Ureter (tissue), 1 donor: ENCODE measurements at places on chromosomes 6 and 20. TPM values are rescaled to one million over a fixed set of nuclear protein-coding genes. Genes with fewer than 3 reads are reported as not detected.

GRCh38 chr20:2342243-2342642 lies 38.5 kb upstream of the TGM6 start:
- no peak for DNase-seq

DNA sequence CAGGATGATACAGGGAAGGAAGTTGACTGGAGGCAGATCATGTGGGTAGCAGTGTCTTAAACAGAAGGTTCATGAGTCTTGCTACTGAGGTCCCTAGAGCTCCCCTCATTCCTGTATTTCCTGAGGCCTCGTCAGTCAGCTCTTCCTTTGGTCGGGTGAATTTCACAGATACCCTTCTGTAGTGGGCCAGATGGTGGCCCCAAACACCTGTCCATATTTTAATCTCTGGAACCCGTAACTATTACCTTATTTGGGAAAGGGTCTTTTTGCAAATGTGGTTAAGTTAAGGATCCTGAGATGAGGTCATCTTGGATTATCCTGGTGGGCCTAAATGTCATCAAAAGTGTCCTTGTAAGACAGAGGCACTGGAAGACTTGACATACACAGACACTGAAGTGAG lies 9.6 kb downstream of the KCNS1 start:
- no peak for DNase-seq

- no peak for DNase-seq
These were observed 21.0 kb downstream of the TCF15 start for GRCh38 chr20:588932-589672.

- DNase-seq = no peak
These were observed 56.9 kb downstream of the HAO1 start for GRCh38 chr20:7883309-7883708.

DNA sequence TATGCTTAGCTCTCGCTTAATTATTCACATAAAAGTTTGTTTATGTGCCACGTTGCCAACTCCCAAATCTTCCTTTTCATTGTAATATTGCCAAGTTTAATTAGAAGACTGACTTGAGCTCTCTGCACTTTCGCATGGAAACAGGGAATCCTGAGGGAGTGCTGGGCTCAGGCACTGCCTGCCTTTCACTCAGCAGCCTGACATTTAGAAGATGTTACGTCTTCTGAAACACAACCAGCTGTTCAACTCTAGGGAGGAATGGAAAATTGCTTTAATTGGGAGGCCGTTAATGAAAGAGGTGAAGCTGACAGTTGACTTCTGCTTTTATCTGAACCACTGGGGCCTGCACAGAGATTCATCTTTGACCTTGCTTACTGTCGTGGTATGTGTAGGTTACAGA lies 77.4 kb upstream of the MTHFD1L start:
- no peak for DNase-seq

GRCh38 chr20:36644706-36645095 lies 1.3 kb downstream of the SLA2 start:
- DNase-seq = no peak

DNA sequence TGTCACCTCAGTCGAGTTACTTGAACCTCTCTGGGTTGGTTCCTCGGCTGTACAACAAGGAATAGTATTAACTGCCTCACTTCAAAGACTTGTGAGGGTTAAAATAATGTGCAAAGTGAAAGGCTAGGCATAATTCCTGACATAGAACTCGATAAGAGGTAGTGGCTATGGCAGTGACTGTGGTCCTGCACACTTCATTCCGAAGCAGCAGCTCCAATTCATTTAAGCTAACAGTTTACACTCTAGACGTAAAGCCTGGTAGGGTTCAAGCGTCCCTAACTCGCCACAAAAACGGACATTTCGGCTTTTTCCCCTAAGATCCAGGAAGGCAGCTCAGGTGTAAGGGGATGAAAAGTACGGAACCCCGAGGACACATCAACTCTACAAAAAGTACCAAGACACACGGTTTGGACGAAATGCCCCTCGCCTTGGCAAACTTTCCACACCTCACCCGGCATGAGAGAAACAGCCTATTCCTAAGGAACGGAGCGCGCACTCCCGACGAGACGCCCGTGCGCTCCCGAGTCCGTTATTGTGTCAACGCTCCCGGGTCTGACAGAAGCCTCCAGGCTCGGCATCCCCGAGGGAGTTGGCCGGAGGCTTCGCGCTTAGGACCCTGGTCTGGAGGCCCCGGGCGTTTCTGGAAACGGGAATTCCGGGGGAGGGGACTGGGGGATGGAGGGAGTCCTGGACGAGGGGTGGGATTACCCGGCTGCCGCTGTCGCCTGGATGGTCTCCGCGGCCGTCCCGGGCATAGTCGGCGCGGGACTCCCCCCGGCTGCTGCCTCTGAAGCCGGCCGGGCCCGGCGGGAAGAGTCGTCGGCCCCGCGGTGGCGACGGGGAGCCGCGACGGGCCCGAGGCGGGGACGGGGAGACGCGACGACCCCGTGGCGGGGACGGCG lies 937 bp downstream of the ZNF318 start:
- DNase-seq = peak; percentile 53

DNA sequence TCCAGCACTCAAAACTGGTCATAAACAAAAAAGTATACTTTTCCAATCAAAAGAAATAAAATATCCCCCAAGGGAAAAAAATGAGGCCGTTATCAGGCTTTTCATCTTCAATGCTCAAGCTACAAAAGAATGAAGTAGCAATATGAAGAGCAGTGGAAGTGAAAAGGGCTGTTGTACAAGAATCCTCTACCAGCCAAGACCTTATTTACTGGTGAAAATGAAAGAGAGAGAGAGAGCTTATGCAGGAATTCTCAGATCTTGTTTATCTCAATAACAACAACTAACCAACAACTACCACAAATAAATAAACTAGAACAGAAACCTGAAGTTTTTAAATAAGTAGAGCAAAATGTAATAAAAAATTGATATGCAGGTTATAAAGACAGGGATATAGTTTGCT lies 400.6 kb downstream of the HDGFL1 start:
- no peak for DNase-seq

- no peak for DNase-seq
These were observed 12.4 kb upstream of the HMGN3 start for GRCh38 chr6:79246891-79247290.

DNA sequence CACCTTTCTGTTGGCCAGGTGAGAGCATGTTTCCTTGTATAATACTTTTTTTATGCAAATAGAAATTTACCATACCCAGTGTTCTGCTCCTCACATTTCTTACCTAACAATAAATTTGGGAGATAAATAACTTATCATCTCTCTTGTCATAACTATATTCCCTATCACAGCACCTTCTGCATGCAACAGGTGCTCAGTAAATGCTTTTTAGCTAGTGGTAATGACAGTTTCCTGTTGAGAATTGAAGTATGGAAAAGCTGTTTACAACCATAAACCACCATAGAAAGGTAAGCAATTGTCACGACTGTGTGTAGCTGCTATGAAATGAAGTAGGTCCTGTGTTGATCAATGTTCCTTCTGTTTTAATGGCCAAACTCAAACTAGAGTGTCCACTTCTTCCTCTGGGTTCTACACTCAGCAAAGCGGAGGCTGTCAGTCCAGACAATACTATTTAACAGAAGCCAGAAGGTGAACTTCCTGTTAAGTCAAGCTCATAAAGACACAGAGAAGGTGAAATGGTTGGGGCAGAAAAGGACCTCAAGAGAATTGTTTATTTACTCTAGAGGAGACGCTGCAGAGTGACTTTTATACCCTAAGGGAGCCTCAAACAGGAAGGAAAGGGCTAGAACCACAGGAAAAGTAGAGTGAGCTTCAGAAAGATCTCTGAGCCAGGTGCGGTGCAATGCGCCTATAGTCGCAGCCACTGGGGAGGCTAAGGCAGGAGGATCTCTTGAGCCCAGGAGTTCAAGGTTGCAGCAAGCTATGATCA lies 84.0 kb upstream of the SLC22A16 start:
- no peak for DNase-seq

- DNase-seq = no peak
These were observed 374.1 kb downstream of the BCKDHB start for GRCh38 chr6:80480421-80481157.

GRCh38 chr6:148244217-148244935 lies 98.3 kb upstream of the SASH1 start:
- DNase-seq = no peak

DNA sequence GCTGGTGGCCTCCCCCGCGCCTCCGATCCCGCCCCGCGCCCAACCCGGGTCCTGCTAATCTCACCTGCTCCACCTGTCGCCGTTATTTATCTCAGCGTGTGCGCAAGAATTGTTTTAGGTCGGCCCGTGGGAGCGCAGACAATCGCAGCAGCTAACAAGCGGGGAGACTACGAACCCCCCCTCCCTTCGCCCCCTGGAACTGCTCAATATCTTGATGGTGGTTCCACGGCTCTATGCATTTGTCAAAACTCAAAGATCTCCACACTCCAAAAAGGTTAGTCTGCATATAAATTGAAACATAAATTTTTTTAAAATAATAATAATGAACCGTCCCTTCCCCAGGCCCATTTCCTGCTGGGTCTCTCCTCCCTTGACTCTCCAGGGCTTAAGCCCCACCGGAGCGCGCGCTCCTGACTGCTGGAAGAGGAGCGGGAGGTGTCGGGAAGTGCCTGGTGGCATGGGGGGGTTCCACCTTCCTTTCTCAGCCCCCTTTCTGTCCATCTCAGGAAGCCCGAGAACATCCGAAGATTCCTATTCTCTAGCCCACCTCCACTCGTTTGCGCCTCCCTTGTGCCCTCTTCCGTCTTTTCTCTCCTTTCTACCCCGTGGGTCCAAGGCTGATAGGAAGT lies 1.6 kb upstream of the MDGA1 start:
- DNase-seq = no peak

- DNase-seq = no peak
These were observed 19.3 kb upstream of the SLCO4A1 start for GRCh38 chr20:62622877-62623487.

- no peak for DNase-seq
These were observed 254.5 kb downstream of the CDH26 start for GRCh38 chr20:60212695-60213094.

DNA sequence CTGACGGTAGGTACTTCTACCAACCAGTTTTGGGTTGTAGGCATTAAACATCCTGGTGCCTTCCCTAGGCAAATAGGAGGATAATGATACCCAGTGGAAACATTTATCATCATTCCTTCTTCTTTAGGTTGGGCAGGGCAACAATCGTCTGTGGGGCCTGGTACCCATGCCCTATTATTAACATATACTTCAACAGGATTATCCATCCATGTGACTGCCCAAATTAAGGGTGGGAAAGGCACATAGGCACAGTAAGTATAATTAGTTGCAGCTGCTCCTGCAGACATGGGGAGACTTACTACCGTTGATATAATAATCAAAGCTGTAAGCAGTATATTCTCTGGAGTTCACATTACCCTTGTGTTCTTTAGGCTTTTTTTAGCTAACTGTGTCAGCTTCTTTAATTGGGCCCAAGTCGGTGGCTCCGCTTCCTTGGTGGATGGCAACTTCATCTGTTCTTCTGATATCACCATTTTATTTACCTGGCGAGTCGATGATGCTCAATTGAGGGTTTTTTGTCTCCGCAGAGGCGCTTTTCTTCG lies 16.8 kb downstream of the RPL7L1 start:
- DNase-seq = no peak

DNA sequence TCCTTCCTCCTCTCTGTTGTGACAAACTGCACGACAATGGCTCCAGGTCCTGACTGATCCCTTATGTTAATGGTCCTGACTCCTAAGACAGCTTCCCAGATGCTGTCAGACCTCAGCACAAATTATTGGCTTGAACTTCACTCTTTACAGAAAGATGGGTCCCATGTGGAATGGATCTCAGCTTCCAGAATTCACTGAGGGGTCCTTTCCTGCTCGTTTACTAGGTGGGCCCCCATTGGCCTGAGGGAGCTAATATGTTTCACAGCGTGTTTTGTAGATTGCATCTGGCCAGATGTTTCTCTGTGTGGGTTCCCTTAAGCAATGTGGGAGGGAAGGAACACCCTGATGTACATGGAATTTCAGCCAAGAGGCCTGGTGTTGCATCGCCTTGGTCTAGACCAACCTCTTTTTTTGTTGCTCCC lies 826.6 kb downstream of the MAFB start:
- no peak for DNase-seq

DNA sequence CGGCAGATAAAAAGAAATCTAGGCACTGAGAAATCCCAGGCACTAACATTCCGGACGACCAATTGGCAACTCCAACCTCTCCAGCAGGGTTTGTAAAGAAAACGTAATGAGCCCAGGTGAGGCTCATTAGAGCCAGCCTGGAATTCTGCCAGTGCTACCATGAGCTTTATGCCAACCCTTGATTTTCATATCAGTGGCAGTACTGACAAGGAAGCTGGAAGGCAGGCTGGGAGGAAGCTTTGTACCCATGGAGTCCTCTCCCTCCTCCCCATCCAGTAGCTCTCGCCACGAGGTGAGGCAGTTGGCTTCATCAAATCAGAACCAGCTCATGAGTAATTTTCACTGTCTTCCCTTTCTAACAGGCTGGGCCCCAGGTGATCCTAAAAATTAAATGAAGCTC lies 250.2 kb downstream of the ZNF217 start:
- no peak for DNase-seq

DNA sequence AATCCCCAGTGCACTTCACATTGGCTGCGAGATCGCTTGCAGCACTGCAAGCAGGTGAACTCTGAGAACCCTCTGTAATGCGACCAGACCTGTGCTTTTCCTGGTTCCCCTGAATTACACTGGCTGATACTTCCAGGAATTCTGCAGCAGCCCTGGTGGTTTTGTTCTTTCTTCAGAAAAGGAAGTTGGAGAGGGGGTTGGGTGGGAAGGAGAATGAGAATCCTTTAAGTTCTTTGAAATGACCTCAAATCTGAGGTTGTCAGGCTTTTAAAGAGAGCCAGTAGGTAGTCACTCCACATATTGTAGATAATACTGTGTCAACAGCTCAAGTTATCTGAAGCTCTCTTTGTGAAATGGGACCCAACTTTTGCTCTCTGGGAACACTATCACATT lies 62.4 kb downstream of the GCNT2 start:
- DNase-seq = no peak

Gene CGA
- not detected for total RNA-seq

Gene GPX5
- total RNA-seq = not detected

Gene TMEM217
- 1.2 TPM for total RNA-seq

Gene POM121L2
- total RNA-seq = not detected

Gene POPDC3
- total RNA-seq = not detected

Gene CD83
- 2.1 TPM for total RNA-seq

Gene ZNF311
- total RNA-seq = 3.2 TPM

Gene KCNK17
- not detected for total RNA-seq

Gene SYCP2
- 3.2 TPM for total RNA-seq

Gene DCDC2
- total RNA-seq = 15.2 TPM

Gene KCNQ2
- total RNA-seq = not detected

Gene LAMA4
- total RNA-seq = 54.7 TPM

Gene ISM1
- 8.4 TPM for total RNA-seq

Gene TNFRSF6B
- total RNA-seq = 19.8 TPM

Gene PCMTD2
- total RNA-seq = 58.2 TPM

Gene TNF
- total RNA-seq = 0.36 TPM
